Osteoblast (primary cell): ENCODE measurements at places on chromosomes 3 and 15. TPM values are rescaled to one million over a fixed set of nuclear protein-coding genes. Genes with fewer than 3 reads are reported as not detected.

Gene C2CD4A
- total RNA-seq = under 0.01 TPM in 1 of 2 replicates, not detected in the other

Gene CD47
- 72.7 and 76.0 TPM in 2 replicates for total RNA-seq

Gene RTP4
- 2.7 and 4.0 TPM in 2 replicates for total RNA-seq

Gene TRPM1
- total RNA-seq = under 0.01 TPM in 1 of 2 replicates, not detected in the other

Gene THRB
- 0.36 and 0.88 TPM in 2 replicates for total RNA-seq

Gene GUCA1C
- total RNA-seq = not detected in 2 replicates

Gene SLC28A1
- total RNA-seq = not detected in 2 replicates

Gene KLHL40
- total RNA-seq = not detected in 2 replicates

Gene GHSR
- total RNA-seq = not detected in 2 replicates

Gene TGM5
- not detected in 2 replicates for total RNA-seq

DNA sequence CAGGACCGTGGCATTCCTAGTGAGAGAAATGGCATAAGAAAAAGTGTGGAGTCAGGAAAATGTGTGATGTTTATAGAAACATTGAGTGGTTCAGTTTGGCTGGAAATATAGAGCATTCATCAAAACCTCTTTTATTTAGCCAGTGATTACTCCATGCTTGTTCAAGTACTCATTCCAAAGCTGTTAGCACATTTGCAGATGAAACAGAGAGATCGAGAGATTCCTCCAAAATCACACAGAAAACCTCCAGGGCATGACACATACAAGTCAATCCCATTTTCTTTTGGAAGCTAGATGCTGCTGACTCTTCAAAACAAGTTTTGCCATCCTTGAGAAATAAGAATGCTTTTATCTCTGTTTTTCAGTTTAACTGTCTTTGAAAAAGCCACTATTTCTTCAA lies 11.5 kb upstream of the MB21D2 start:
- H3K27me3 ChIP-seq = no peaks in the 10 kb centered on the region
- no peak overlapping the region for H3K27ac ChIP-seq
- H3K36me3 ChIP-seq = no peaks in the 10 kb centered on the region
- DNase-seq = no peak
- H3K4me3 ChIP-seq = no peak overlapping the region

DNA sequence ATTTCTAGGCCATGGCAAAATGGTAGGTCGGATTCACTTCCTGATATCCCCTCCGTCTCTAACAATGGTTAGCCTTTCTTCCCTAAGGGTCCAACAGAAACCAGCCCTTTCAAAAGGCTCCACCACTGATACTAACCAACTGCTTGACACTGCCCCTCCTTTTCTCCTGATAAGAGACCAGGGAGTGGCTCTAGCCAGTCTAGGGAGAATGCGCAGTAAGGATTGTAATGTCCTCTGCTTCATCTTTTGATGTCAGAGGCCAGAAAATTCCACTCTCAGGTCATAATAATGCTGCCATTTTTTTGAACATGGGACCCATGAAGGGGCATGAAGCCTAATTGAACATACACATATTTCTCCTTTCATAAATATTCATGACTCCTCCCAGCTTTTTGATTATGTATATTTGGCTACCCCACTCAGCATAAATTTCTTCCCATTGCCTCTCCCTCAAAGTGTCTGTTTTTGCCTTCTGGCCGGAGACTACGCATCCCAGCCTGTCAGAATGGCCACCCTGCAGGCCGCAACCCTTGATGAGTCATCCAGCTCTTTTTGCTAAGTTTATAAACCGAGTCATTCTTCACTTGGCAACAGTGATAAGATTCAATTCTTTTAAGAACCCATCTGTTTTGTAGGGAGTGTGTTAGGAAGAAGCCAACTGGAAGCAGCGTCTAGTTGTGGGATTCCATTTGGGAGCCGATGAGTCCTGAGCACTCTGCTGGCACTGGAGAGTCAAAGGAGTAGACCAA lies 189.0 kb upstream of the MCTP2 start:
- no peak for DNase-seq
- no peaks in the 10 kb centered on the region for H3K4me1 ChIP-seq
- H3K27me3 ChIP-seq = no peaks in the 10 kb centered on the region
- H3K36me3 ChIP-seq = no peaks in the 10 kb centered on the region
- no peak overlapping the region for H3K4me3 ChIP-seq
- no peak overlapping the region for H3K27ac ChIP-seq

DNA sequence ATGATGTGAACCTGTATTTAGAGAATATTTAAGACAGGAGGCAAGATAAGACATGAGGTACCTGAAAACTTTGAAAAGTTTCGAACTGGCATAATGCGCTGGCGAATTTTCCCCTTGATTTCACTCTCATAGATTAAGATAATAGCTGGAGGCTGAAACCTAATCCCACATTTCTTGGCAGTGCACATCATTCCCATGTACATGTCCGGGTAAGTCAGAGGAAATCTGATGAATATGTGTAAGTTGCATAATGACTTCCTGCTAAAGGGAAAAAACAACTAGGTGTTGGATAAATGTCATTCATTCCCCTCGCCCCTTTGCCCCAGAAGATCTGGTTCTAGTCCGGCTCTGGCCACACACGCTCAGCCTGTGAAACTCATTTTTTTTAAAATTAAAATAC lies 3.6 kb downstream of the CEP19 start:
- H3K4me1 ChIP-seq = peaks cover 13% of the 10 kb centered on the region
- H3K27me3 ChIP-seq = no peaks in the 10 kb centered on the region
- H3K27ac ChIP-seq = no peak overlapping the region
- DNase-seq = no peak
- H3K36me3 ChIP-seq = no peaks in the 10 kb centered on the region
- H3K4me3 ChIP-seq = no peak overlapping the region

- DNase-seq = no peak
- H3K27me3 ChIP-seq = peaks cover 20% of the 10 kb centered on the region
- H3K4me1 ChIP-seq = no peaks in the 10 kb centered on the region
- no peak overlapping the region for H3K4me3 ChIP-seq
- H3K36me3 ChIP-seq = no peaks in the 10 kb centered on the region
Measured at GRCh38 chr15:42069496-42070278, 24.7 kb downstream of the PLA2G4D start.

DNA sequence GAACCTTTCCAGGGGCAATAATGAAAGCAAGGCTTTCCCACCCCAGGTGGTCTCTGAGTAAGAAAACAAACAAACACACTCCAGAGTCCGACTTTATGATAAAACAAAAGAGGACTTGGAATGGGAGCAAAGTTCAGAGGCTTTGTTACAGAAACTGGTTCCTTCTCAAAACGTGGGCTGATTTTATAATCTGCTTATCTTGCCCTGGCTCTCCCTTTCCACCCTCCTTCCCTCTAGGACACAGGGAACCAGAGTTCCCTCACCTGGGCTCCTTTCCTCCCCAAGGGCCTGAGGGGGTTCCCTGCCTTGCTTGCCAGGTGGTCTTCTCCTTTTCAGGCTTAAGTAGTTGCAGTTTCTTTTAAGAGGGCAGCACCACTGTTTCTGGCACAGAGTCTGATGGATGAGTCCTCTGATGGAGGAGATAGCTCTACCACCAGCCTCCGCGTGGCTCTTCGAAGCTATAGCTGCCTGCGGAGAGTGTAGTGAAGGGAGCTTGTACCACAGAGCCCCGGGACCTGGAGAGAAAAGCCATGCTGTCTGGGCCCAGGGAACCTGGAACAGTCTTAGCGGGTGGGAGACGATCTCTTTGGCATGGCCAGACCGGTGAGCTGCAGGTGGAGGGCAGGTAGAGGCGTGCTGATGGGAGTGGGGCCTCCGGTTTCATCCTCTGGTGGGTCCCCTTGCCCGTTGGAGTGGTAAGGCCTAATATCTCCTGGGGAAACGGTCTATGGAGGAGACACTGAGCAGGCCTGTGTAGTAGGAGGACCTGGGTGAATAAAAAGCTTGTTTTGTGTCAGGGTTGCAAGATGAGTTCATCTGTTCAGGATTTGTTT lies 68.7 kb downstream of the SMAD6 start:
- H3K27me3 ChIP-seq = no peaks in the 10 kb centered on the region
- H3K4me1 ChIP-seq = peaks cover 63% of the 10 kb centered on the region
- no peak overlapping the region for H3K4me3 ChIP-seq
- no peak overlapping the region for H3K27ac ChIP-seq
- peaks cover 7% of the 10 kb centered on the region for H3K36me3 ChIP-seq

GRCh38 chr3:195703776-195704175 lies 17.0 kb upstream of the MUC20 start:
- H3K4me1 ChIP-seq = peaks cover 6% of the 10 kb centered on the region
- H3K27me3 ChIP-seq = no peaks in the 10 kb centered on the region
- no peak for DNase-seq
- peaks cover 7% of the 10 kb centered on the region for H3K36me3 ChIP-seq
- no peak overlapping the region for H3K4me3 ChIP-seq

- no peaks in the 10 kb centered on the region for H3K27me3 ChIP-seq
- DNase-seq = no peak
- H3K4me1 ChIP-seq = no peaks in the 10 kb centered on the region
- no peak overlapping the region for H3K4me3 ChIP-seq
- no peaks in the 10 kb centered on the region for H3K36me3 ChIP-seq
- no peak overlapping the region for H3K27ac ChIP-seq
Measured at GRCh38 chr3:116561529-116561928, 116.2 kb upstream of the LSAMP start.

- H3K36me3 ChIP-seq = no peaks in the 10 kb centered on the region
- no peak overlapping the region for H3K4me3 ChIP-seq
- H3K4me1 ChIP-seq = peaks cover 31% of the 10 kb centered on the region
- H3K27ac ChIP-seq = no peak overlapping the region
Measured at GRCh38 chr15:66897971-66898370, 167.4 kb upstream of the SMAD3 start.

DNA sequence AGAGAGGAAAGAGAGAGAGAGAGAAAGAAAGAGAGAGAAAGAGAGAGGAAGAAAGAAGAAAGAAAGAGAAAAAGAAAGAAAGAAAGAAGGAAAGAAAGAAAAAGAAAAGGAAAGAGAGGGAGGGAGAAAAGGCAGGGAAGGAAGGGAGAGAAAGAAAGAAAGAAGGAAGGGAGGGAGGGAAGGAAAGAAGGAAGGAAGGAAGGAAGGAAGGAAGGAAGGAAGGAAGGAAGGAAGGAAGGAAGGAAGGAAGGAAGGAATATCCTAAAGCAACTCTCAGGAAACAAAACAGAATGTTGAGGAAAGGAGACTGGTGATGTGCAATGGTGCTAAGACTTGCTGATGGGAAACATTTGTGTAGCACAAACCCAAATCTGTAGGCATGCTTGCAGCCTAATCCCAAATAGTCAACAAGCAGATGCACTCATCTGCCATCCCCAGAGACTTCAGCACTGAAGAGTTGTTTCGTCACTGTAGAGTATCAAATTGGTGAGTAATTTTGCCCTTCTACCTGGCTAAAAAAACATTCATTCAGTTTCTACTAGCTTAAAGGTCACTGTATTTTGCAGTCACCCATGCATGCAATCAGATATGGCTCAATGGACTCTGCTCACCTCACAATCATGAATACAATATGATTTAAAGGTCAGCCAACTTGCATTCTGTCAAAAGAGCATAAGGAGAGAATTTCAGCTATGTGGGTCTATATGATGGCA lies 480.3 kb downstream of the FGF12 start:
- no peak overlapping the region for H3K4me3 ChIP-seq
- no peaks in the 10 kb centered on the region for H3K36me3 ChIP-seq
- H3K27ac ChIP-seq = no peak overlapping the region
- no peaks in the 10 kb centered on the region for H3K27me3 ChIP-seq

GRCh38 chr3:42831321-42831713 lies 22.1 kb downstream of the ACKR2 start:
- H3K4me1 ChIP-seq = no peaks in the 10 kb centered on the region
- no peak overlapping the region for H3K27ac ChIP-seq
- H3K36me3 ChIP-seq = no peaks in the 10 kb centered on the region
- peaks cover 11% of the 10 kb centered on the region for H3K27me3 ChIP-seq
- DNase-seq = peak; percentile 89

GRCh38 chr15:29670998-29671981 lies 151.0 kb downstream of the TJP1 start:
- peak overlapping the region; percentile 38 for H3K4me3 ChIP-seq
- no peaks in the 10 kb centered on the region for H3K27me3 ChIP-seq
- no peaks in the 10 kb centered on the region for H3K36me3 ChIP-seq
- H3K27ac ChIP-seq = peak overlapping the region; percentile 96
- H3K4me1 ChIP-seq = peaks cover 28% of the 10 kb centered on the region
- DNase-seq = peak; percentile 95

GRCh38 chr15:65922621-65923020 lies 53.3 kb downstream of the RAB11A start:
- H3K36me3 ChIP-seq = no peaks in the 10 kb centered on the region
- peaks cover 21% of the 10 kb centered on the region for H3K4me1 ChIP-seq
- no peaks in the 10 kb centered on the region for H3K27me3 ChIP-seq
- no peak overlapping the region for H3K27ac ChIP-seq
- H3K4me3 ChIP-seq = no peak overlapping the region

- H3K4me1 ChIP-seq = no peaks in the 10 kb centered on the region
- no peaks in the 10 kb centered on the region for H3K27me3 ChIP-seq
- no peak overlapping the region for H3K27ac ChIP-seq
- no peak for DNase-seq
- no peak overlapping the region for H3K4me3 ChIP-seq
- H3K36me3 ChIP-seq = no peaks in the 10 kb centered on the region
Measured at GRCh38 chr3:13132731-13133410, 59.6 kb upstream of the IQSEC1 start.

DNA sequence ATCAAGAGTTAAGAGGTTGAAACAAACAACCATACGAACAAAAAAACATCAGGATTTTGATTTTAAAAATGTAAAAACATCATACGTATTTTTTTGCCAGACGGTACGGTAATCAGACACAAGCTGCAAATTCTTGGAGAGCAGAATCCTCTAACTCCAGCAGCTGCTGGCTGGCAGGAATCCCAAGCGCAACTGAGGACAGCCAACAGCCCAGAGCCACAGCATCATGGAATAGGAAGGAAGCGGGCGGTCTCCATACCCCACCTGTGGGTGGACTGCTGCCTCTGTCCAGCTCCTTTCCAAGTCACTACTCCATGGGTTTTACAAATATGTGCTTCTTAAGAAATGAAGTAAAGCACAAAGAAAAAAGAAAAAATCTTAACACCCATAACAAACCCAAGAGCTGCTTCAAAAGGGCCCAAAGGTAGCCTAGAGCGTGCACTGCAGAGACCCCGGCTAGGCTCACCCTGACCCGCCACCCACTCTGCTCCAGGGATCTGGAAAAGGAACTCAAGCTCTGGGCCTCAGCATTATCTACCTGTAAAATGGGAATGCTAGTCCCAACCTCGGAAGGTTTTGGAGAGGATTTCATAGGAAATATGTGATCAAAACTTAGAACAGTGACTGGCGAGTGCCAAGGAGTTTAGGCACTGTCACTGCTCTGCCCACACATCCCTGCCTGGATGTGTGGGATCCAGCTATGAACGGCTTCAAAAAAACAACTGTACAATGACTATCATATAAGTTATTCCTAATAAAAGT lies 33.4 kb downstream of the ZXDC start:
- no peak overlapping the region for H3K27ac ChIP-seq
- H3K4me1 ChIP-seq = no peaks in the 10 kb centered on the region
- no peaks in the 10 kb centered on the region for H3K27me3 ChIP-seq
- peaks cover 10% of the 10 kb centered on the region for H3K36me3 ChIP-seq
- H3K4me3 ChIP-seq = no peak overlapping the region

- no peak overlapping the region for H3K27ac ChIP-seq
- no peak overlapping the region for H3K4me3 ChIP-seq
- H3K27me3 ChIP-seq = no peaks in the 10 kb centered on the region
- H3K4me1 ChIP-seq = peaks cover 41% of the 10 kb centered on the region
- no peak for DNase-seq
Measured at GRCh38 chr3:191343913-191344312, 13.6 kb upstream of the UTS2B start.

- peaks cover 16% of the 10 kb centered on the region for H3K4me1 ChIP-seq
- no peaks in the 10 kb centered on the region for H3K27me3 ChIP-seq
- DNase-seq = no peak
- H3K27ac ChIP-seq = no peak overlapping the region
- no peak overlapping the region for H3K4me3 ChIP-seq
- H3K36me3 ChIP-seq = no peaks in the 10 kb centered on the region
Measured at GRCh38 chr15:57477736-57478522, 101.6 kb downstream of the CGNL1 start.

GRCh38 chr3:66304293-66304692 lies 83.5 kb downstream of the SLC25A26 start:
- DNase-seq = no peak
- no peak overlapping the region for H3K4me3 ChIP-seq
- no peaks in the 10 kb centered on the region for H3K36me3 ChIP-seq
- no peaks in the 10 kb centered on the region for H3K27me3 ChIP-seq
